ENCODE measurements at places on chromosomes 7 and 10. TPM values are rescaled to one million over a fixed set of nuclear protein-coding genes. Genes with fewer than 3 reads are reported as not detected.

DNA sequence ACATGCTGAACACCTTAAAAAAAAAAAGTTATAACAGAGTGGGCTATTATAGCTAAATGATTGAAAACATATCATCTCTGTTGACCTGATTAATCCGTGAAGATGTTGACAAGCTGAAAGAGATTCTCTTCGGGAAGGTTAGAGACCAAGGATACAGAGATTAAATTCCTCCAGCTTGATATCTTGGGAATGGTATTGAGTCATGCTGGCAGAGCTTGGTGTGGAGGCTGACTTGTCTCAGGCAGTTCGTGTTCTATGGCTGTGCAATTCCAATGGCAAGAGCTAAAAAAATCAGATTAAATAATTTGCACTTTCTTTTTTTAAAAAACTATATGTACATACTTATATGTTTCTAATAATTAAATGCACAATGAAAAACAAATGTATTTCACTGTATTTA, 24.9 kb upstream of the CACNA2D1 start:
- H3K27me3 ChIP-seq, result no peaks in the 10 kb centered on the region
- H3K4me3 ChIP-seq, result no peak overlapping the region
- no peaks in the 10 kb centered on the region for H3K4me1 ChIP-seq
- no peak overlapping the region for H3K27ac ChIP-seq
- H3K36me3 ChIP-seq, result no peaks in the 10 kb centered on the region

The GSTO2 gene
- total RNA-seq, result 3.0 TPM

The ZNF438 gene
- total RNA-seq, result 10.6 TPM

The TBATA gene
- not detected for total RNA-seq

DNA sequence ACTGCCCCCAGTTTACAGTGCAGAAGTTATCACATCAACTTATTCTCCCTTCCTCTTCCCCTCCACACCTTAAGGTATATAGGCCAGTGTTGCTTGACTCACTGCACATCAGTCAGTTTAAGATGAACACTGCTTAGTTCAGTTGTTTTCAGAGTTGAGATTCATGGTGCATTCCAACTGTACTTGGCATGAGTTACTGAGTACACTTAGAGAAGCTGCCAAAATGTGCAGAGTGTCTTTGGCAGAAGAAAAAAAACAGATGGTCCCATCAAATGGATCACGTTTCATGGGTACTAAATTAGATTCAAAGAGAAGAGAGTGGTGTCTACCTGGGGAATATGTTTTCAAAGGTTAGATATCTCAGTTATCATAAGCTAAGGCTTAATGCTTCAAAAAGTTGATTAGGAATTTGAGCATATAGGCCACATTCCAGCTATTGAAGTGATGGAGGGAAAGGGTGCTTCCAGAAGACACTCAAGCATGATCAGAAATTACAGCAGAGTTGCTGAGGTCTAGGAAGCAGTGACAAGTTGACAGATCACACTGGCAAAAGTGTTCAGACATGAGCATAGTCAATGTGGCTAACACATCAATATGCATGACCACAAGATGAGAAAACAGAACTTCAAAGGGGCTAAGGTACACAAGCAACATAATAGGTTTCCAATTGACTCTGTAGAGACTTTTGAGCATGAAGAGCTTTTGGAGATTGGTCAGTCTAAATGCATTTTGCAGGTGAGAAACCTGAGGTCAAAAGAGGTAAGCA, 579.2 kb upstream of the CELF2 start:
- H3K4me3 ChIP-seq, result no peak overlapping the region
- no peaks in the 10 kb centered on the region for H3K4me1 ChIP-seq
- H3K27ac ChIP-seq, result no peak overlapping the region
- DNase-seq, result no peak
- no peaks in the 10 kb centered on the region for H3K36me3 ChIP-seq

DNA sequence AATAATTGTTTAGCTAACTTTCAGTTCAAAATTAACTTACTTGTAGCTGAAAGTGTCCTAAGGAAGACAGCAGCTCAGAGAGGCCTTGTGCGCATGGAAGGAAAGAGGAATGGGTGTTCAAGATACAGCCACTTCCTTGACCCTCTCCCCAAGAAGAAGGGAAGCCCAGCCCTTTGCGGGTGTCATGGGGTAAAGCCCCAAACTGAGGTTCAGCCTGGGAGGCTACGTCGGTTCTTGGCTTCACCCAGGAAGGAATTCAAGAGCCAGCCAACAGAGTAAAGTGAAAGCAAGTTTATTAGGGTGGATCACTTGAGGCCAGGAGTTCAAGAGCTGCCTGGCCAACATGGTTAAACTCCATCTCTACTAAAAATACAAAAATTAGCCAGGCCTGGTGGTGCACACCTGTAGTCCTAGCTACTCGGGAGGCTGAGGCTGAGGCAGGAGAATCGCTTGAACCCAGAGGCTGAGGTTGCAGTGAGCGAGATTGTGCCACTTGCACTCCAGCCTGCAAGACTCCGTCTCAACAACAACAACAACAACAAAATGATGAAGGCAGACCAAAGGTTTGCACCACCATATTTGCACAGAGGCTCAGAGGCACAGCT, 15.9 kb downstream of the GPRIN2 start:
- H3K4me3 ChIP-seq, result peak overlapping the region; percentile 59
- peak overlapping the region; percentile 73 for H3K27ac ChIP-seq
- H3K36me3 ChIP-seq, result no peaks in the 10 kb centered on the region
- no peaks in the 10 kb centered on the region for H3K27me3 ChIP-seq
- peaks cover 19% of the 10 kb centered on the region for H3K4me1 ChIP-seq

- H3K27ac ChIP-seq, result no peak overlapping the region
- no peaks in the 10 kb centered on the region for H3K36me3 ChIP-seq
- H3K27me3 ChIP-seq, result no peaks in the 10 kb centered on the region
- H3K4me3 ChIP-seq, result peak overlapping the region; percentile 27
- H3K4me1 ChIP-seq, result no peaks in the 10 kb centered on the region
Measured at GRCh38 chr7:12111422-12112405, 99.4 kb upstream of the TMEM106B start.

DNA sequence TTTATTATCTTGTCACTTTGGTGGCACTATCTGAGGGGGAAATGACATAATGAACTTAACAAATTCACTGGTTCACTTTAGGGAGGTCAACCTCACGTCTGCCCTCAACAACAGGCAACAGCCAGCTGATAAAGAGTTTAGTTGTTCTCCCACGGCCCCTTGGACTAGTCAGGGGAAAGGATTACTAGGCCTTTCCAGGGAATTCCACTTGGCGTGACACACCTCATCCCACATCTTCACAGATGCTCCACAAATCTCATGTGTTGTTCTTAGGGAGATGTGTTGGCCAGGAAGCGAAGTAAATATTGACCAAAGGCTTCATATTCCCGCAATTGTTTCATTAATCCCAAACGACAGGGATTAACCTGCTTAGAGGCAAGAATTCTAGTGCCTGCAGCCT, 183.5 kb upstream of the CDCA7L start:
- H3K4me1 ChIP-seq, result peaks cover 11% of the 10 kb centered on the region
- no peak overlapping the region for H3K4me3 ChIP-seq
- H3K36me3 ChIP-seq, result peaks cover 3% of the 10 kb centered on the region
- DNase-seq, result no peak
- no peaks in the 10 kb centered on the region for H3K27me3 ChIP-seq

DNA sequence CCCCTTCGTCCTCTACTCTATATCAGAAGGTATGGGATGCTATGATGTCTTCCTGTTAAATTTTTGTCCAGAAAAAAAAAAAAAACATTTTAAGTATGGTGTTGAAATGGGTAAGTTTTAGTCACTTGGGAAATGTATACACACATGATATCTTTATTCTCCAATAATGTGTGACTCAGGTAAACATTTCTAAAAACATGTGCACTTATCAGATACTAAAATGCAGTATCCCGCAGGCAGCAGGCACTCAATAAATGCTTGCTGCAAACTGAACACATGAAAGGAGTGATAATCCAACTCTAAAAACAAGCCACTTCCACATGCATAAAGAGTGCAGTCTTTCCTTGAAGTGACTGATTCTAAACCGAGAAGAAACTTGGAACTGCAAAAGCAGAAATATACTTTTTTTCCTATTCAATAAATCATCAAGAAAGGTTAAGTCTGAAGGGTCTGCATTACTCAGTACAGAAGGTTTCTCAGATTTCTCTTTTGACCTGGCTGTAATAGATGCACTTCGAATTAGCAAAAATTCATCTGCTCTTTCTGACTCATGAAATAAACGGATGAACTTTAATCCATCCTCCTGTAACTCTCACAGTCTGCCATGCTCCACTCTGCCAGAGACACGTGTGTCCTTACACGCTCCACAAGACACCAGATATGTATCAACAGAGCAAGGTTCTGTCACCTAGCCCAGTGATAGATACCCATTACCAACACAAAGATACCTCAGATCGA, 84.0 kb downstream of the HIPK2 start:
- H3K4me1 ChIP-seq, result peaks cover 10% of the 10 kb centered on the region
- no peak overlapping the region for H3K27ac ChIP-seq
- DNase-seq, result no peak
- no peaks in the 10 kb centered on the region for H3K27me3 ChIP-seq

DNA sequence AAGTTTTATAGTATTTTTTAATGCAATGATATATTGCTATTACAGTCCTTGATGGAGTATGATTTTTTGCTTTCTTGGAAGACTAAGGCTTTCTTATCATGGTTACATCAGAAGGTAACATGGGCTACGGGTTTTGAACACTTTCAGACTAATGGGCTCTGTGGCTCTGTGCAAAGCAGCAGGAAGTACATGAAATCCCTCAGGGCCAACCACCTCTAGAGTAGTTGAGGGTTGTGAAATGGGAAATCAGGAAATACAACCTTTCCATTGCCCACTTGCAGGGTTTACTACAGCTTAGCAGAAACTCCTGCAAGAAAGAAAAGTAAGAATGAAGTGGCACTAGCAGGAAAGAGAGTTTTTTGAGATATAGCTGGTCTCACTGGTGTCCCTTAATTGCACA, 853.5 kb downstream of the KCNMA1 start:
- no peak overlapping the region for H3K4me3 ChIP-seq
- no peak for DNase-seq
- H3K4me1 ChIP-seq, result peaks cover 26% of the 10 kb centered on the region
- no peaks in the 10 kb centered on the region for H3K36me3 ChIP-seq
- no peaks in the 10 kb centered on the region for H3K27me3 ChIP-seq

The NODAL gene
- 0.27 TPM for total RNA-seq

DNA sequence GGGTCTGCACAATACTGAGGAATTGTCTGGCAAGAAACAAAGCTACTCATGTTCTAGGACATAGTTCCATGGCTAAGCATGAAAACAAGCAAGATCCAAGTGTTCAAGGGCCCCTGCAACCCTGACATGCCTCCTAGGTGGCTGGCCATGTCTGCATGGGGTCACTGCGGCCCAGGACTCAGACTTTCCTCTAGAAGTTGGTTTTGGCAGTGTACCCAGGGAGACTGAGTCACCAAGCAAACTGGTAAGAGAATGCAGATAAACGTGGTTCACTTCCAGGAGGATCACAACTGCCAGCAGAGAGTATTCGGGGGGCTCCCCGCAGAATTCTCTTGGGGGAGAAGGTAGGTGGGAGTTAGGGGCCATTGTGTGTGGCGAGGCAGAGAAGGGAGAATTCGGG, 7.4 kb upstream of the PFKFB3 start:
- H3K36me3 ChIP-seq, result no peaks in the 10 kb centered on the region
- peak; percentile 79 for DNase-seq
- H3K4me3 ChIP-seq, result peak overlapping the region; percentile 32
- H3K27me3 ChIP-seq, result no peaks in the 10 kb centered on the region
- peak overlapping the region; percentile 92 for H3K27ac ChIP-seq

DNA sequence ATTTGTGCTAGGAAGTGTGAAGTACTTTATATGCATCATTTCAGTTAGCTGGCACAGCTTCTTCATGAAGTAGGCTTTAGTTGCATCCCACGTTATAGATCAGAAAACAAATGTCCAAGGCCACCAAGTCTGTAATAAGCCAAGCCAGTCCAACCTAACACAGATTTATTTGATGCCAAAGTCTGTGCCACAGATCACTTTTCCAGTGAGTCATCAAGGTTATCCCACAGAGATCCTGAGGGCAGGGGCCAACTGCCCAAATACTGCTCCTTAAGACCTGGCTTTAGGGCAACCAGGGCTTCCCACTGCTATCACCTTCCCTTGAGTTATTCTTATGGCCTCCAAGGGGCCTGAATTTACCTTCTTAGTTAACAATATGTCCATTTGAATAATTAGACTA, 1340.4 kb downstream of the XPNPEP1 start:
- H3K27me3 ChIP-seq, result no peaks in the 10 kb centered on the region
- no peak overlapping the region for H3K4me3 ChIP-seq
- no peak overlapping the region for H3K27ac ChIP-seq
- DNase-seq, result no peak
- H3K4me1 ChIP-seq, result no peaks in the 10 kb centered on the region

The CPA2 gene
- not detected for total RNA-seq

DNA sequence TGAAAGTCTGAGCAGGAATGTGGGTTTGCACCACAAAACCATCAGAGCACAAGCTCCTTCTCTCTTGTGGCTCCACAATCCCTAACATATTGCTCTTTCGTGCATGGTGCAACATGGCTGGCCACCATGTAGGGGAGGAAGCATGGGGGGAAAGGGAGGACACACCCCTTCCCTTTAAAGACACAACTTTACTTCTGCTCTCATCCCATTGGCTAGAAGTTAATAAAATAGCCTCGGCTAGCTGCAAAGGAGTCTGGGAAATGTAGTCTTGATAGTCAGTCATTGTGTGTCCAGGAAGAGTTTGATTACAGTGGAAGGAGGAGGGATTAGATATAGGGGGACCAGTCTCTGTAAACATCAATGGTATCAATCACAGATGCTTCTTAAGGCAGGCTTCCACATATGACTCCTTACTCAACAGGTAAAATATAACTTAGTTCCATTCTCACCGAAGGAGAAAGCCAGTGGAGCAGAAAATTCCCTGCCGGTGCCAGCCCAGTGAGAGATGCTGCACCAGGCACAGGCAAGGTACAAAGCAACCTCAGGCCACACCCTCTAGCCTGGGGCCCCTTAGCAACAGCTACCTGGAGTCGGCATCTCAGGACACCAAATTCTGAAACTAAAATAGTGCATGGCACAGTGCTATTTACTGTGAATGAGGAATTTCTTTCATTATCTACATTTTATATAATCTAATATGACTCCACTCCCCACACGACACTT, 124.7 kb upstream of the CTBP2 start:
- no peak for DNase-seq
- H3K27me3 ChIP-seq, result no peaks in the 10 kb centered on the region
- H3K4me3 ChIP-seq, result no peak overlapping the region
- no peaks in the 10 kb centered on the region for H3K36me3 ChIP-seq

The SLC37A3 gene
- total RNA-seq, result 66.5 TPM

DNA sequence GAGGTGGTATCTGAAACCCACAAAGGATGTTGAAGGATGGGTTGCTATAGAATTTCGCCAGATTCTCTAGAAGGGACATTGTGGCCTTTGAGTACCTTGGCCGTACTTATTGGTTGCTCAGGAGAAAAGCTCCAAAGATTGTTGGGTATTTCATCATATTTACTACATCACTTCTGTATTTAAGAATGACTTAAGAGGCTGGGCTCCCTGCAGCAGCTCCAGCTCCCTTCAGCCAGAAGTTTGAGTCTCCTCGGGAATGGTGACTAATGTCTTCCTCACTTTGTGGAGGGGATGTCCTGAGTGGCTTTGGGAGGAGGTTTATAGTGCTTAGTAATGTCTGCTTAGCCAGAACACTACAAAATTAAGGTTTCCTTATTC, 18.1 kb downstream of the MINDY4 start:
- no peak overlapping the region for H3K4me3 ChIP-seq
- H3K36me3 ChIP-seq, result peaks cover 18% of the 10 kb centered on the region
- no peaks in the 10 kb centered on the region for H3K27me3 ChIP-seq
- DNase-seq, result no peak
- H3K27ac ChIP-seq, result peak overlapping the region; percentile 89
- peaks cover 18% of the 10 kb centered on the region for H3K4me1 ChIP-seq

Measured in thoracic aorta (tissue), 2 donors.